HS-27A (cell line): ENCODE measurements at places on chromosomes 7 and 10.

DNA sequence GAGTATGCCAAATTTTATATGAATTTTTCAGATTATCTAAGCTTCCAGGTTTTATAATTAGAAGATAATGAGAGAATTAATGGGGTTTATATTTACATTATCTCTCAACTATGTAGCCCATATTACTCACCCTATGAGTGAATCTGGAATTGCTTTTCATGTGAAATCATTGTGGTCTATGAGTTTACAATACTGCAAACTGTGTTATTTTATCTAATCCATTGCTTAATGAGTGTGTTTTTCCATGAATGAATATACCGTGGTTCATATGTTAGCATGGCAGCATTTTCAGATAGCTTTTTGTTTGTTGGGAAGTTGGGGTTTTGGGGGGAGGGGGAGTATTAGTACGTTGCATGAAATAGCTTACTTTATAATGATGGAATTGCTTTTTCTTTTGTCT, 44.5 kb downstream of the FGFBP3 start:
- no peak for DNase-seq

- no peak for DNase-seq
Observed at GRCh38 chr10:63972949-63973827, 452.0 kb downstream of the REEP3 start.

GRCh38 chr7:130350945-130351790, 6.6 kb downstream of the CPA5 start:
- no peak for DNase-seq

- DNase-seq: no peak
Observed at GRCh38 chr7:44285561-44285960, 39.8 kb downstream of the CAMK2B start.

DNA sequence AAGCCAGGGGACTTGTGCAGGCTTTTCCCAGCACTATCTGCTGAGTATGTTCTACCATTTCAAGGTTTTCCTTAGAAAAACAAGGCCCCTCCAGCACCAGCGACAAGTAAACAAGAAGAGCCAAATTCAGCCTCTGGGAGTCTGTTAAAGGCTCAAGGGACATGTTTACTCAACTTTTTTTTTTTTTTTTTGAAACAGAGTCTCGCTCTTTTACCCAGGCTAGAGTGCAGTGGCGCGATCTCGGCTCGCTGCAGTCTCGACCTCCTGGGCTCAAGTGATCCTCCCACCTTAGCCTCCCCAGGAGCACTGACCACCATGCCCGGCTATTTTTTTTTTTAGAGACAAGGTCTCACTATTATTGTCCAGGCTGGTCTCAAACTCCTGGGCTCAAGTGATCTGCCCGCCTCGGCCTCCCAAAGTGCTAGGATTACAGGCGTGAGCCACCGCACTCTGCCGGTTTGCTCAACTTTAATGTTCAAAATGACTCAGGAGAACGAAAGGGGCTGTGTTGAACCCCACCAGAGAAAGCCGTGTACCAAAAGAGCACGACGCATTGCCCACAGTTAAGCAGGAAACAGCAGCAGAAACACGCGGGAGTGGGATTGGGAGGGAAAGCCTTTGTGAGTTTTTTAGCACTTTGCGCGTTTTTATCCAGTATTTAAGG, 772 bp downstream of the PRDX3 start:
- DNase-seq: no peak

- DNase-seq: no peak
Observed at GRCh38 chr7:107953924-107954303, 49.0 kb downstream of the LAMB1 start.

GRCh38 chr10:69965086-69965485, 87.6 kb upstream of the MACROH2A2 start:
- no peak for DNase-seq

- no peak for DNase-seq
Observed at GRCh38 chr7:17983221-17984062, 43.1 kb upstream of the SNX13 start.
